ENCODE measurements at places on chromosomes 4 and X.

DNA sequence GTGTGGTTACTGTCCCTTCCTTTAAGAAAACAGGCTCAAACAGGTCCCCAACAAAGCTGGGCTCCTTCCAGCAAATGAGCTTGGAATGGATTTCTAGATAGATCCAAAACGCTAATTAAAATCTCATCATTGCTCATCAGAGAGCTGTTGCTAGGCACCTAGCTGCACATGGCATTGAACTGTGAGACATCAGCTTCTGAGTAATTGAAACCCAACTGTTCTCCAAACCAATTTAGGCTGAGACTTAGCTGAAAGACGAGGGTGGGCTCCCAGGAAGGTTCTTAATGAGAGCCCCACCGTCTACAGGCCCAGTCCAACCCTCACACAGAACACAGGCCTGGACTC, 59.1 kb downstream of the FAM184B start:
- DNase-seq, result no peak

- DNase-seq, result no peak
Measured at GRCh38 chr4:58127680-58128079, 1017.5 kb upstream of the IGFBP7 start.

- DNase-seq, result no peak
Measured at GRCh38 chr4:148078061-148078460, 346.2 kb downstream of the ARHGAP10 start.

DNA sequence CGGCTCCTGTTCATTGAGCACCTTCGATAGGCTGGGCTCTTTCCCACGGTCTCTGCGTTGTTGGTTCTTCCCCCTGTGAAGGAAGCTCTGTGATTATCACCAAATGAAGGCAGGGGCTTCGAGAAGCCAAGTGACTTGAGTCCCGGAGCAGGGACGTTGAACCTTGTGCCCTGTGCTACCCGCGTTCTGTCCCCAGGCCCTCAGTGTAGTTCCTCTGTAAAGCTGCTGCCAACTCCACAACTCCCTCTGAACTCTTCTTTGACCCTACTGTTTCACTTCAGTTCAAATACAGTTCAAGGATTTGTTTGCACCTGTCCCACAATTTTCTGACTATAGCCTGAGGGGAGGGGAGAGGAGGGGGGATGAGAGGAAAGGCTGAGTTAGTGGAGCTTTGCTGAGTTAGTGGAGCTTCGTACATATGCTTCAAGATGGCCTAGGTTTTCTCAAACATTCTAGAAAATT, 635 bp upstream of the PHF8 start:
- no peak for DNase-seq

GRCh38 chr4:140626661-140627376, 58.1 kb upstream of the UCP1 start:
- DNase-seq, result no peak

- DNase-seq, result no peak
Measured at GRCh38 chr4:6755088-6755753, 27.3 kb upstream of the KIAA0232 start.
